ENCODE measurements at places on chromosomes 7 and 10.

DNA sequence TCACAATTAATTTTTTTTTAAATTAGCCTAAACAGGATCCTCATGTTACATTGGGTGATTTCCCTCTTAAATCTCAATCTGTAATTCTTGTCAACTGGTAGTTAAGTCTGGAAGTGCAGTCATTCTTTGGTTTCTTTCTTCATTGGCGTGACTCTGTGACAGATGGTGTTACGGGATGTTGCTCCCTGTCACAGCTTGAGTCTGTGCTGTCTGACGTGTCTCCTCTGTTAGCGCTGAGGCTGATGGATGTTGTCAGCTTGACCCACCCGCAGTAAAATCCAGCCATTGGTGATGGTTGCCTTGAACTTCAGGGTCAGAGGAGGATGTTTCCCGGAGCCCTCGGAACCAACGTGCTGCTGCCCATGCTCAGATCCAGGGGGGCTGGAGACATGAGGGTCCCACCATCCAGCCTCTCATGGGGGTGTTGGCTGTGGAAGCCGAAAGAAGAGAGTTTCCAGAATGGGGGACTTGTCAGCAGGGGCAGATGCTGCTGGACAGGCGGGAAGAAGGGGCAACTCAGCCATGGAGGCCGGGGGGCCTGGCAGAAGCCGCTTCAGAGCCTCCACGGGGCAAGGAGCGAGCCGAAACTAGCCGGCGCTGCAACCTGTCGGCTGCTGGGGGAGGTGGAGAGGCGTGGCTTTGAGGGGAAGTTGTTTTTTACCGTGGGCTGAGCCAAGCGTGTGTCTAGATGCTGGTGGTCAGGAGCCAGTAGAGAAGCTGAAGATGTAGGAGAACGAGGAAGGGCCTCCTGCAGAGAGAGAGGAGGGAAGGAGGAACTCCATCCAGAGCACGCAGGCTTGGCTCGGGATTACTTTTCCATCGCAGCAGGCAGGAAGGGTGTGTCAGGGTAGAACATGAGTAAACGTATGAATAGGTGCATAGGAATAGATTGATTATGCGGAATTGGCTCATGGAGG is 3.5 kb downstream of the SUN1 start:
- DNase-seq: no peak

- DNase-seq: no peak
Measured at GRCh38 chr10:113000876-113001598, 51.0 kb downstream of the TCF7L2 start.

DNA sequence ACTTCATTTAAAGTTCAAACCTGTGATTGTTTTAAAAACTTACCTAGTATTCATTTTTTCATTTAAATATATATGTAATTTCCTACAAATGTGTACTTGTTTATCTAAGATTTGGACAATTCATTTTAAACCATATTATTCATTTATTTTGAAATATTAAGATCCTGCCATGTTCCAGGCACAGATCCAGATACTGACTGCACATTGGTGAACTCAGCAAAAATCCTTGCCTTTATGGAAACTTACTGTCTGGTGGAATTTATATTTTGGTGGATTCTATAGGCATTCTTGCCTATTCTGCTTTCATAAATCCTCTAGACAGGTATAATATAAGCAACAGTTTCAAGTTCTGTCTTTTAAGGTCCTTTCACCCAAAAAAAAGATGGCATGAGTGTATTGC is 48.3 kb upstream of the RPA3 start:
- DNase-seq: no peak

GRCh38 chr7:132872034-132872433 is 209.9 kb downstream of the CHCHD3 start:
- no peak for DNase-seq

DNA sequence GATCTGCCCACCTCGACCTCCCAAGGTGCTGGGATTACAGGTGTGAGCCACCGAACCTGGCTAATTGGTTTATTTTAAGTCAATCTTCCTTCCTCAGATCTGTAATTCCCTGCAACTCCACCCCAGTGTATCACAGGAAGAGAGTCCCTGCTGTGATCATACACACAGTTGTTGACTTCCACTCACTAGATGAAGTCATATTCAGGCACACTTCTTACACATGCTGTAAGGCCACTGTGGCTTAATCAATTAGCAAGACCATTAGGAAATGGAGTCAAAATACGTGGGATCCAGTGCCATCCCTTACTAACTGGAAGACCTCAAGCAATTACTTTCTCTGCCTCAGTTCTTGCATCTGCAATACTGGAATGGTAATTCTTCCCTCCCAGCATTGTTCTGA is 66.1 kb upstream of the PAX2 start:
- no peak for DNase-seq

GRCh38 chr10:8151086-8151485 is 96.6 kb downstream of the GATA3 start:
- no peak for DNase-seq
